Iris pigment epithelial cell (primary cell): ENCODE measurements at places on chromosomes 3 and 15.

GRCh38 chr3:83968356-83968755, 990.4 kb upstream of the CADM2 start:
- peak; percentile 3 for DNase-seq

DNA sequence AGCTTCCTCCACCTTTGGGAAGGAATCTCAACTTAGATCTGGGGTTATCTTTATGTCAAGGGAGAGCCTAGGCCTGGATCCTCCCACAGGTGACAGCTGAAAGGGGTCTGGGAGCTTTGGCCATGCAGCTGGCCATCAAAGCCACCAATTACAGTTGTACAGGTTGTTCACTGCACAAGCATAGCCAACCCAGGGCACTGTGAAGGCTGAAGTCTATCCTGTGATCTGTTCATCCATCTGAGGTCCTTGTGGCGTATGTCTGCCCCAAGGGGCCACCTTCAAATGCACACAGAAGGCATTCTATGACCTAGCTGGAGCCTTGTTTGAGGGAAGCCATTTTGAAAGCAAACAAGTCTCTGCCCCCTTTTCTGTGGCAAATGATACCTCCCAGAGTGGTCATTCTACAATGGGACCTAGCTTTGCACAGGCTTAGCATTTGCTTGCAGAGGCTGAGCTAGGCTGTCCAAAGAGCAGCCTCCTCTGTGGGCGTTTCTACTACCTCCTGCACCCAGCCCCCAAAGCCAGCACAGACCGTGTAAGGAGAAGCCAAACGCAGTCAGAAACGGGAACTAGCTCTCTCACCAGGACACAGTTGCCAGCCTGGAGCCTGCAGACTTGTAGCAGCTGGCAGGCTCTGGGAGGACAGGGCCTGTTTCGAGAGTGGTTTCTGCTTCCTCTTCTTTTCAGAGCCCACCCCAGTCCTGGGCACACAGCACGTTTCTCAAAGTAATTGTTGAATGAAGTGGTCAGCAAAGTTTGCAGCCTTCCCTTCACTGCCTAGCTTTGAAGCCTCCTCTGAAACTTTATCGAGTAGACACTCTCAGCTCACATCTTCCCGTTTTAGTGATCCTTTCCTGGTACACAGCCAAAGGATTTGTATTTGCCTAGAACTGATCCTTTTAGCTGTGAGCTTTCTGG, 157.3 kb upstream of the SMAD3 start:
- peak; percentile 32 for DNase-seq

- no peak for DNase-seq
Observed at GRCh38 chr3:156768390-156768789, 57.8 kb upstream of the LEKR1 start.

DNA sequence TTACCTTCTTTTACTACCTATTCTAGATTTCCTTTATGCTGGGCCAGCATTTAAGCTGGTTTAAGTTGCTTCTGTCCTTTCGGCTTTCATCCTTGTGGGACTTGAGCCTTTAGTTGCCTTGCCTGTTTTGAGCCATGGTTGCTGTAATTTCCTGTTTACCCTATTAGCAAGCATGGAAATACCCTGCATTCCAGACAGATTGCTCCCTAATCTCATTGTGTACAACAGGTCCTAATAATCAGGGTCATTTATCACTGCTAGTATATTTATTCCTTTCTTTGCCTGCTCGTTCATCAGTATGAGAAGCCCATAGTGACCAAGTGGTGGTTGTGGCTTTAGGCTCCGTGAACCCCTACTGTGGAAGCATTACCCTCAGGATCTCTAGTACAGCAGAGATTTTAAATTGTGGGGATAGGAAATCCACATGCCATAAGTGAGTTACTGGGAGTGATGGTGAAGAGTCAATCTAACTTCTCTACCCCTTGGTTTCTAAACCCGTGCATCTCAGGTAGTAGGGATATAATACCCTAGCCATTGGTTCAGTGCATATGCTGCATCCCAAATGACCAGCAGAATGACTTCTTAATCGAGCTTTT, 31.9 kb downstream of the NCK1 start:
- peak; percentile 93 for DNase-seq

DNA sequence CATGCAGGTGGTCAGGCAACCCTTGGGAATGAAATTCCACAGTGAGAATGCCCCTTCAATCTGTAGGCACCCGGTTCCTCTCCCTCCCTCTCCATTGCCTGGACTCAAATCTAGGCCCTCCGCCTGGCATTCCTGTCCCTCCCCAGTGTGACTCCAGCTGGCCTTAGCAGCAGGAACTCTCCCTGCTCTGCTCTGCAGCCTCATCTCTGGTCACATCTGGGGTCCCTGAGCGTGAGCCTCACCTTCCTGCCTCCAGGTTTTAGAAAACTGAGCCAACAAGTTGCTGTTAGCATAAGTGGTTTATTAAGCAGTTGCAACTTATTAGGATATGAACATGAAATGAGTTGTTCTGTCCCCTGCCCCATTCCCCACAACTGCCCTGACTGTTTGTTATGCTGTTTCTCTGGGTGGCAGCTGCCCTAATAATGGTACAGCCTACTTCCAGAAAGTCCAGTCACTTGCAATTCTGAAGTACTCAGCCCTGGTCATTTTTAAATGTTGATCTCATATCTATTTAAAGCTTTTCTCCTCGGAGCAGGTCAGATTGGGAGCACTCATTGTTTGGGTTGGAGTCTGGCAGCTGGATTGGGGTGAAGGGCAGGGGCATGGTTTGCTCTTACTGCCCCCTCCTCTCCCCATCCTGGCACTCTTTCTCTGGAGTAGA, 63.0 kb upstream of the ANKRD34C start:
- DNase-seq = no peak

DNA sequence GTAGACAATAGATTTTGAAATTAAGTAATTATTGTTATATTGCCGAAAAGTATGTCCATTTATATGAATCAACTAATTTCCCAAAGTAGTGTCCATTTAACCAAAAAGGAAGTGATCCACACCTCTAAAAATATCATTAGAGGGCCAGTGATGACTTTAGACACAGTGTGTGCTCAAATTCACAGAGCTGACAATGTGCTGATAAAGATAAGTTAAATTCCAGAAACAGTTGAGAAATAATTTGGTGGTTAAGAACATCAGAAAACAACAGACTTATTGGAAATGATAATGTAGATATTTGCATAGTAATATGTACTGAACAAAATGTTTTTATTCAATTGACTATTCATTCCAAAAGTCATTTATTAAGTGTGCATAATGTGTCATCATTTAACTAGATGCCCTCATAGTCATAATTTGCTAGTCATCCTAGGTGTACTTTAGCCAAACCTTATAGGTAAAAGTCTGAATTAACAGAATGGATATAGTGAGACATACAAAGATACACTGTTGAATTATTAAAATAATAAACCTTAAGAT, 230.2 kb upstream of the ADAMTS9 start:
- DNase-seq = no peak

GRCh38 chr3:176953106-176954060, 243.9 kb downstream of the TBL1XR1 start:
- DNase-seq = peak; percentile 91

DNA sequence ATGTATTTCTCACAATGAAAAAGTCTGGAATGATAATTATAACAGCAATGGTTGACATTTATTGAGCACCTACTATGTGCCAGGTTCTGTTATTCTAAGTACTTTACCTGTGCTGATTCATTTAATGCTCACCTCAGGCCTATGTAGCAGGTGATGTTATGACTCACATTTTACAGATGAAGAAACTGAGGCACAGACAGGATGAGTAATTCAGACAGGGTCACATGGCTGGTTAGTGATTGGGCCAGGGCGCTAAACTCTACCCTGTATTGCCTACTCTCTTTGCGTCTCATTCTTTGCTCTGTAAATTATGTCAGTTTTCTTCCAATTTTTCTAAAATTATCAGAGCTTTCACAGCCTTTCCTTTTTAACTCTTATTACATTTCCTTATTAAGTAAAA, 98.3 kb downstream of the PIK3R4 start:
- no peak for DNase-seq

GRCh38 chr3:136932978-136933772, 24.6 kb upstream of the IL20RB start:
- DNase-seq = no peak

GRCh38 chr3:167491621-167492020, 17.8 kb upstream of the SERPINI2 start:
- DNase-seq = no peak

DNA sequence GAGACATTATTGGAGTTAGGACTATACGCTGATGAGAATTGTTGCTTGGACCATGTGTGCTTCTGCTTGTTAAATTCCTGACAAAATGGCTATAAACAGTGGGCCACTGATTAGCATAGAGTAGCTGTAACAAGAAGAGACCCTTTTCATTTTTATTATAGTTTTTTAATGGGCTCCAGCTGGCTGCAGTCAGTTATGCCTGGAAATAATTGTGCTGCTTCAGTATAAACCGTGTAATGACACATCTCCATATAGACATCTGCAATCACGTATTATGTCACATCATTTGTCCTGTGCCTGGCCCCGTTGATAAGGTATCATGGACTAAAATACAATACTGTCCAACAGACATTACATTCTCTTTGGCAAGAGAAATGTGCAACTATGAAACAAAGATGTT, 50.9 kb downstream of the ARPP21 start:
- no peak for DNase-seq

DNA sequence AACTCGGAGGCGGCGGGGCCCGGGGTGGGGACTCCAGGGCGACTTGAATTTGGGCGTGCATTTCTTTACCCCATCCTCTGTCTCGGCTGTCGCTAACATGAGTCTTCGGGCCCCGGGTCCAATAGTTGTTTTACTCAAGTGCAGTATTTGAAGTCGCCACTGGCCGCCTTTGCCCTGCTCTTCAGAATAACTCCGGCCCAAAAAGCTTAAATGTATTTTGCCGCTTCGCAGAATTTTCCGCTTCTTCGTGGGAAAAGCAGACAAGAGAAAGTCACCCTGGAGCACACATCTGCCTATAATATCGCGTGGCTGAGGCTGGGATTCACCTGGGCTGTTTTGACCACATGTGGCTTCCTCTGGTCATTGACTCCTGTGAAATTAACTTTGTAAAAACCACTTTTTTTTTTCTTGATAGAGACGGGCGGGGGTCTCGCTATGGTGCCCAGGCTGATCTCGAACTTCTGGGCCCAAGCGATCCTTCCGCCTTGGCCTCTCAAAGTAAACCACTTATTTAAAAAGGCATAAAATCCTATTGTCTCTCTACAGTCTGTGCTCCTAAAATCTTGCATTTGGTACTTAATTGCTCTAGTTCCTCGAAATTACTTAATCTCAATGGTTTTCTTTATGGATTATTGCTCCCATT, 676 bp downstream of the CNOT10 start:
- peak; percentile 44 for DNase-seq

DNA sequence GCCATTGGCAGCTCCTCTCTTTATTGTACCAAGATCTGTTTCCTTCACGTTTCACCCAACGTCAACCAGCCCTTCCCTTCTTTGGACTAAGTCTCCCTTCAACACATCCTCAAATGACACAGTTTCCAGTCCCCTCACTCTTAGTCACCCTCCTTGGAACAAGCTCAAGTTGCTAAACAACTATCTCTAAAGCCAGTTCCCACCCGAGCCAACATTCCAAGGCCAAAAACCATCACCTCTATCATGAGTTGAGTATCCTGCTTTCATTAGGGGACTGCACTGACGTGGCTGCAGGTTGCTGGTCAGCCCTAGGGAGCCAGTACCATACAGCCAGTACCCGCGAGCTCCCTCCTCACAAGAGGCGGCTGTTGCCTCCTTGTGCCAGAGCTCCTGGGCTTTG, 73.8 kb downstream of the LIPC start:
- no peak for DNase-seq

DNA sequence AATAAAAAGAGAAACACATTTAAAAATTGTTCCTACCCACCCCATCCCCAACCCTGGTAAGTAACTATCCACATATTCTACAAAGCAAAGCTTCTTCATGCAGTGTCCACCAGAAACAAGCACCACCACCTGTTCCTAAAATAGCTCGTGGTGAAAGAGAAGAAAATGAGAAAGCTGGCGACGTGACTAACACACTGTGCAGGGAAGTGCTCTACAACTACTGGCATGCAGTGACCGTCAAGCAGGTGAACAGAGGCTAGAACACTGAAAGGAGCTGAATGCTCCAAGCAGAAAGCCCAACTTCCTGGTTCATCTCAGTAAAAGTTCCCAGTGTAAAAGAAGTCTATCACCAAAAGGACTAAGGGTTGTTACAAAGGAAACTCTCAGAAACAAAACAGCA, 80.7 kb downstream of the NR2E3 start:
- no peak for DNase-seq

GRCh38 chr3:115513416-115513800, 109.9 kb upstream of the GAP43 start:
- DNase-seq = no peak

GRCh38 chr3:56536735-56537134, 20.2 kb upstream of the CCDC66 start:
- no peak for DNase-seq

DNA sequence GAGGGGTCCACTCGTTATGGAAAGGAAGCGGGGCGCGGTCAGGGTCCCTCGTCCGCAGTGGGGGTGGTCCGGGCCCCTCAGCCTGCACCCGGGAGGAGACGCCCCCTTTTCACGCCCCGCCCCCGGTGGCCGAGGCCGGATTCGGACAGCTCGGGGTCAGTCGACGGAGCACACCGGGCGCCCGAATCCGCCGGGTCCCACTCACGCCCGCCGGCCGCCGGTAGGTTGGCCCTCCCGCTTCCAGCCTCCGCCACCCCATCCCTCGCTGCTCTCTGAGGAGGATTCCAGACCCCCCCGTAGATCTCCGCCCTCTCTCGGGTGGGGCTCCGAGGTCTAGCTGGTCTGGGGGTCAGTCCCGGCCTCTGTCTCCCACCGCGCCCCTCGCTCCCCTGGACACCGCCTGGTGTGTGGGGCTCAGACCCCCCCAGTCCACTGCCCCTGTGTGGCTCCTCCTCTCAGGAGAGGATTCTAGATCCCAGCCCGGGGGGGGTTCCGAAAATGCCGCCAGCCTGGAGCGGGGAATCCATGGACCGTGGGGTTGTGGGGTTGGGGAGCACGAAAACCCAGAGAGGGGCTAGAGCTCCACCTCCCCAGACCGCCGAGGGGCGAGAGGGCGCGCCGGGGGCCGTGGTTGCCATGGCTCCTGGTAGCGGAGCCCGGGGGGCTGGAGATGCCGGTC, 725 bp downstream of the CHL1 start:
- no peak for DNase-seq
